ENCODE measurements at places on chromosomes 11 and 22.

GRCh38 chr11:130131961-130132850 lies 27.4 kb upstream of the ST14 start:
- no peak for DNase-seq

DNA sequence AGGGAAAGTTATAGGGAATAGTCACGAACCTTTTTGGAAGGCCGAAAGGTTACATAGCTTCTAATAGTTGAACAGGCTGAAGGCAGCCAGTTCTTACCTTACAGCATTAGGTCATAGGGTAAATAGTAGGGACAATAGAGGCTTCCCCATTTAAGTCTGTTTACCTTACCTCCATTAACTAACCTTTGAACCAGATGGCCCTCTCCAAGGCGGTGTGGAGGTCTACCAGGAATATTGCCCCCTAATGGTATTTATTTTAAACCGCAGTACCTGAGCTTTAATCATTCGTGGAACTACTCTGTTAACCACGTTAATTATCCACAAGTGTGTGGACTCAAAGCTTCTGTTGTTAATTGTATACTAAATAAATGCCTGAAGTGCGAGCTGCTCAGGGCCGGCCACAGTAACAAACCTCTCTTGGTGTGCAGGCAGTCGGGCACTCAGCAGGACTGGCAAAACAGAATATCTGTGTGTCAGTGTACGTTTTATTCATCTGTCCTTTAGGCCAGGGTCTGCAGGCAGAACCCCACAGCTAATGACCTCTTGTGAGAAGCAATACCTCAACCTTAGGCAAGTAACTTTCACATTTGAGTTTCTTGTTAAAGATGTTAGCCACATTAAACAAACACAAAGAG lies 81.7 kb downstream of the PRCP start:
- DNase-seq = no peak

- DNase-seq = no peak
These were observed 526.7 kb downstream of the INSC start for GRCh38 chr11:15641271-15642045.

- DNase-seq = no peak
These were observed 28.6 kb upstream of the DDX10 start for GRCh38 chr11:108636222-108636621.
